ENCODE measurements at places on chromosomes 2 and 18.

GRCh38 chr2:156470975-156471583 is 34.9 kb downstream of the GPD2 start:
- DNase-seq = no peak

DNA sequence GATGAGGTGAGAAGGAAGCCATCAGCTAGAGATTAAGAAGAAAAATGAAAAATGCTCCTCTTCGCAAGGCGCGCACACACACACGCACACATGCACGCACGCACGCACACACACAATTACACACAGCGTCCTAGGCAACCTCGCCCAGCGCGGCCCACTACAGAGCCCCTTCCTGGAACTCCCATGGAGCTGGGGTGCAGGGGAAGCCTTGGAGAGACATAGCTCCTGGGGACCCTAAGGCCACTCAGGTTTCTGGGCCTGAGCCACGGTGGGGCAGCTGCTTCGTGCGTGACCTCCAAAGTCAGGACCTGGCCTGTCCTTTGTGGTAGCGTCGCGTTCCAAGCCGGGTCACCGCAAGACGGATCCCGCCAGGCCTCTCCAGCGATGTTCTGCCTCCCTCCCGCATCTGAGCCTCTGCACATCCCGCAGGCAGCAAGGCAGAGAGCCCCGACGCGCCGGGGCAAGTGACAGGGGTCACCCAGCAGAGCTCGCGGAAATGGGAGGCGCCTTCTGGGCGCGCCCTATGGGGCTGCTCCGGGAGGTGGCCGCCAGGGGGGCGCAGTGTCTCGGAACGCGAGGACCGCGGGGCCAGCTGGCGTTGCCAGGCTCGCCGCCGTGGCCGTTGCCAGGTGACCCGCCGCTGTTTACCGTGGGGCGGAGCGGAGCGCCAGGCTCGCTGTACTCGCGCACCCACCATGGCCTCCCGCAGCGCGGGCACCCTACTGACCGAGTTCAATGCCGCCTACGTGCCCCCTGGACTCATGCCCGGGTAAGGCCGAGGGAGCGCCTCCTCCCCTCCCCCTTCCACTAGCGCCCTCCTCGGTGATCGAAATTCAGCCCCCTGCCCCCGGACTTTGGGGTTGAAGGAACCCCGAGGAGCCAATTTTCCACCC is 79.0 kb downstream of the CIB4 start:
- no peak for DNase-seq

DNA sequence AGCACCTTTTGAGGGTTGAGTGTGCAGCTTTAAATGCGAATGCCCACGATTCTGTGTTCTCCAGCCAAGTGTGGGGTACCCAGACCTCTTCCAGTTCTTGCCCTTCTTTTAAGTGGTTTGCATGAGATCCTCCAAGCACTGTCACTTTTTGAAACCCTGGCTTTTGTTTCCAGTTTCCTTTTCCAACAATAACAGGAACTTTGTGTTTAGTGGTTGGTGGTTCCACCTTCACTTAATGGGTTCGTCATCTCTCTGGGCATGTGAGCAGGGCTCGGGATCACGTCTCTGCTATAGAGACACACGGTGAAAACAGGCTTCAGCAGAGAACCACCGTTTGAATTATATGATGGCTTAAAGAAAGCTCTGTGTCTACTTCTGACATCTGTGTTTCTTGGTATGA is 197.6 kb downstream of the LDLRAD4 start:
- no peak for DNase-seq

DNA sequence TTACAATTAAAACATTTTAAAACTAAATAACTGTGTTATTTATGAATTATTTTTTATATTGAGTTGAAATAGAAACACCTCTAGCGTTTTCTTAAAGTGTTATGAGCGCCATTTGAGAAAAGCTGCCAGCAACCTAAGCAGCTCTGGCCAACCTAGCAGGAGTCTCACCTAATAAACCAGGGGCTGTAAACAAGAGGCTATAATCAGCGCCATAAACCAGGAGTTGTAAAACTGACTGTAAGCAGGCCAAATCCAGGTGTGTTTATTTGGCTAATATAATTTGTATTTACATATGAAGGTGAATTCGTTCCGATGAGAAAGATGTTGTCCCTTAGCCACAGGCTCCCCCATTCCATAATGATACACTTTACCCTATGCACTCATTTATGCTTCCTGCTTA is 34.7 kb downstream of the LRRTM1 start:
- no peak for DNase-seq

- no peak for DNase-seq
These were observed 186.4 kb upstream of the SLC39A10 start for GRCh38 chr2:195470622-195471021.

DNA sequence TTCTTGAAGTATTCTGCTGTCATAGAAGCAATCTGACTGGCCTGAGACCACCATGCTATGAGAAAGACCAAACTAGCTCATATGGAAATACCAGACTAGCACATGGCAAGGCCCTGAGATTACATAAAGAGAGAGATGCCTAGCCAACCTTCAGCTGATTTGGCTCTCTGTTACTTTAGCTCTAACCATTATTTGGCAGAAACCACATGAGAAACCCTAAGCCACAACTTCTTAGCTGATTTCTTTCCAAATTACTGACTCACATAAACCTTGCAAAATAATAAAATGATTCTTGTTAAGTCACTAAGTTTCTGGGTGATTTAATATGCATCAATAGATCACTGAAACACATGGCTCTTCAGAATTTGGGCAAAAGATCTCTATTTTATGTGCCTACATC is 295.0 kb upstream of the ZNF521 start:
- no peak for DNase-seq

GRCh38 chr18:31044926-31045325 is 2.4 kb upstream of the DSC3 start:
- DNase-seq = no peak

GRCh38 chr18:7038330-7038851 is 79.2 kb downstream of the LAMA1 start:
- no peak for DNase-seq

DNA sequence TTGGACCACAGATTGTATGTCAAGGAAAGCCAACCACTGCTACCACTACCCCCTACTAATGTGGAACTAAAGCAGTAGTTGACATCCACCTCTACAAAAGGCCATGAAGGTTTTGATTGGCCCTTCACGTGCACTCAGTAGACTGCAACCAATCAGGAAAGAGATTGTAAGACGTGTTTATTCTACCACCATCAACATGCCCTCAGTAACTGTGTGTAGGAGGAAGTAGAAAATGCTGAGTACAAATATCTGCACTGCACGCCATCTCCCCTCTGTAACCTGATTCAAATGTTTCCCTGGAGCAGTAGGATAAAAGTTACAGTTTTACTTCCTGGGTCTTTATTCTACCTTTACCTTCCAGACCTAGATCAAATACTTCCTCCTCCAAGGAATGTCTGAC is 2.9 kb upstream of the CASP10 start:
- no peak for DNase-seq

GRCh38 chr2:218395826-218396687 is 3.6 kb upstream of the CTDSP1 start:
- peak; percentile 93 for DNase-seq

- no peak for DNase-seq
These were observed 235.7 kb downstream of the KCNJ3 start for GRCh38 chr2:154934213-154934612.

GRCh38 chr2:40292291-40292690 is 159.6 kb downstream of the SLC8A1 start:
- no peak for DNase-seq

DNA sequence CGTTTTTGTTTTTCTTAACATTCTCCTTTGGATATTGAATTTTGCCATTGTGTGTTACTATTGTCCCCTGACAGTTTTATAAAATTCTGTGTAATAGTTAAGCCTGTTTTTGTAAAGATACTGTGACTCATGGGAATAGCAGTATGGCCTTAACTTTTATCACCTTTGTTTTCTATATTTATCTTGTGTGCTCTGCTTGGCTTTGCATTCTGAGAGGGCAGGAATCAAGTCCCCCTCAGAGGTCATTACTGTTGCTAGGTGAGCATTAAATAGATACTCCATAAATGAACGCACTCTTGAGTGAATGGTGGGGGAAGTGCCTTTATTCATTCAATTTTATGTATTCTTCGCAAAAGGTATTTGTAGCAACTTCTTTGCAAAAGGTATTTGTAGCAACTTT is 160.0 kb downstream of the PHLPP1 start:
- DNase-seq = no peak

DNA sequence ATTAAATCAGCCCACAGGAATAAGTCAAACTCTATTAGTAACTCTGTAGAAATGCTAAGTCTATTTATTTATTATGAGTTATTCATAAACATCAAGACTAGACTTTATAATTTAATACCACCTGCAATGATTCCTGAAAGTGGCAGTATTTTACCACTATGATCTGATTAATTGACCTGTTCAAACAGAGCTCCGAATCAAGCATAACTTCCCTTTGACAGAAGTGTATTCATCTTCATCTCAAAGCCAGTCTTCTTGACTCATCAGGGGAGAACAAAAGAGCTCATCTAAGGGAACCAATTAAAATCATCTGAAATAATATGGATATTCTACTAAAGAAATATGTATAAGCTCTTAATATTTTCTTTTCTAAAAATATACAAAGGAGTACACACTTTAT is 122.3 kb downstream of the MBD2 start:
- DNase-seq = no peak

DNA sequence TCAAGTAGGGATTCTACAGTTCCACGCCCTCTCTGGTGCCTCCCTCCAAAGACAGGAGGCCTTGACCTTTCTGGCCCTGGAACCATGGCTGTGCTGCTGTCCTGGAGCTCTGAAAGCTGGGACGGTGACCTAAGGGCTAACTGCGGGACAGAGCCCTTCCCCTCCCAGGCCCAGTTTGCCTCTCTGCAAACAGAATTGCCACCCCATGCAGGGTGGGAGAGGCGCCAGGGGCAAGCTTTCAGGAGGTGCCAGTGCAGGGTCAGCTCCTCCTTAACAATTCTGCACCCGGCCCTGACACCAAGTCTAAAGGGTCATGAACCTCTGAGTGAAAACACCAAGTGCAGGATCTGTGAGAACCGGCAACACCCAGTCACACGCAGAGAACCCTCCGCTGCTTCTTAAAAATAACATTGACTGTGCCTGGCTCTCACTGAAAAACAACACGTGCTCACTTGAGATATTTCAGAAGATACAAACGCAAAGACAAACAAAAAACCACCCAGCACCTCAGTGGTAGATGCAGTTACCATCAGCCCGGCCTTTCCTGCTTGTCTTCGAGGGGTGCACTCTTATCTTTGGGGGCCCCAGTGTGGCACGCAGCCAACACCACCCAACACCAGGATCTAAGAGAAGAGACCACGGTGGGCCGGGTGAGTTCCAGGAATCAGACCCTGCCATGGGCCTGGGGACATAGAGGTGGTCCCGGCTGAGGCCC is 1.1 kb upstream of the SNED1 start:
- DNase-seq = no peak

- no peak for DNase-seq
These were observed 57.1 kb upstream of the MSH6 start for GRCh38 chr2:47725808-47726207.

DNA sequence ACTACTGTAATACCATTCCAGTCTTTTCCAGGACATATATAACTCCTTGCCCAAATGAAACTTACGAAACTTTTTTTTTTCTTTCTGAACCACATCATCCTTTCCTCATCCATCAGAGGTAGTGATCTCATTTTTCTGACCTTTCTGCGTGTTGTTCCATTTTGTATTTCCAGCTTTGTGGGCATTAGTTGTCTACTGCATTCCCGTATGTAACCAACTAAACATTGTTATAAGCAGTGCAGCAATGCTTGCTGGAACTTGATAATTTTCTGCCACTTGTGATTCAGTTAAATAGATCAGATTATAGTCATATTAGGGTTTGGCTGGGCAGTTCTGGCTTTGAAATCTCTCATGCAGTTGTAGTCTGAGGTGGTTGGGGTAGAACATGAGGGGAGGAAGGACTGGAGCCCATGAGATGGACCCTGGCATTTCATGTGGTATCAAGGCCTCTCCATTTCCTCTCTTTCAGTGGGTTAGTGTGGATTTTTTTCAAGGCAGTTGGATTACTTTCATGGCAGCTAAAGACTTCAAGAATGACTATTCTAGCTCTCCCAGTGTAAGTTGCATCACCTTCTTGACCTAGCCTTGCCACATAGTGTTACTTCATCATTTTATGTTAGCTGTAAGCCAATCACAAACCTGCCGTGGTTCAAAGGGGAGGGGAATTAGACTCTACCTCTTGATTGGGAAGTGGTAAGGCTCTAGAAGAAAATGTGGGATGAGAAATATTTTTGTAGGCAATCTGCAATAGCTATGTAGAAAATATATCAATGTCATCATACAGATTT is 80.5 kb downstream of the EHBP1 start:
- DNase-seq = no peak

- DNase-seq = no peak
These were observed 828.6 kb upstream of the POU3F3 start for GRCh38 chr2:104025295-104025694.

GRCh38 chr2:119700866-119701265 is 21.9 kb downstream of the TMEM177 start:
- DNase-seq = no peak

DNA sequence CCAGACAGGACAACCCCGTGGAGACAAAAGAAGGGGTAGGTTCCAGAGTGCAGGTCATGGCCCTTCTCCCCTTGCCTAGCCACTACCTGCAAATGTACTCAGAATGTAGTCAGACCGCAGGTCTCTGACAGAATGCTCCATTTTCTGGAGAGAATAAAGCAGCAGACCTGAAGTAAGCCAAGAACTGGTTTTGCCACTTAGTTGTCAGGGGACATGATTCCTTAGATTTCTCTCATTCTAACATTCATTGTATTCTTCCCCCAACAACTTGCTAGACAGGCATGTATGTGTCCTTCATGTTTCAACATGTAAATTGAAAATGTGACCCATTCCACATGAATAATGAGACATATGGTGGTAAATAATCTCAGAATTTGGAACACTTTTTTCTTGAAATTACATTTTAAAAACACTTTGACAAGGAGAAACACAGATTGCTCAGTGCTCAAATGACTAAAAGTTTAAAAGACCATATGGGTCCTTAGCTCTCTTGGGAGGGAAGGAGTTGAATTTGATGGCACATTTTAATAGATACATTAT is 142.4 kb downstream of the CCBE1 start:
- no peak for DNase-seq

DNA sequence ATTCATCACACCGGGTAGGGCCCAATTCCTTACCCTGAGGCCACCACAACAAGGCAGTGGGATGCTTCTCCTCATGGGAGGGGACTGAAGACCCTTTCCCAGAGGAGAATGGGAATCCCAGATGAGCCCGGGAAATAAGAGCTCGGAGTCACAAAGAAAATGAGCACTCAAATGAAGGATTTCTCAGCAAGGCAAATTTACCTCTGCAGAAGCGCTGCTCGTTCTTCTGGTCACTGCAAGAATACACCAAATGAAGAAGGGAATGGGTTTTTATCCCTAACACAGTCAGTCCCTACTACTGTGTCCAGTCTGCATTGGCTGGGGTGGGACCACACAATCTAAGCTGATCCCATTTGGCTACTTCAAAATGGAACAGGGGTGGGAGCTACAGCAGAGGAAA is 35.7 kb upstream of the TRAPPC8 start:
- DNase-seq = no peak

- DNase-seq = no peak
These were observed 361.7 kb downstream of the TMEM182 start for GRCh38 chr2:103123516-103123915.

Data from GM10248 (cell line).